Activated T-helper 2 cell treated with anti-CD3 and anti-CD28 coated beads, Interferon-gamma antibody, Interleukin-2, Interleukin-4, amounts not matched to agents 10 μg/mL and 5 μg/mL and 100 μg/mL, durations not matched to agents 14 hours and 24 hours and 36 hours (primary cell): ENCODE measurements at places on chromosomes 12 and 14. TPM values are rescaled to one million over a fixed set of nuclear protein-coding genes. Genes with fewer than 3 reads are reported as not detected.

DNA sequence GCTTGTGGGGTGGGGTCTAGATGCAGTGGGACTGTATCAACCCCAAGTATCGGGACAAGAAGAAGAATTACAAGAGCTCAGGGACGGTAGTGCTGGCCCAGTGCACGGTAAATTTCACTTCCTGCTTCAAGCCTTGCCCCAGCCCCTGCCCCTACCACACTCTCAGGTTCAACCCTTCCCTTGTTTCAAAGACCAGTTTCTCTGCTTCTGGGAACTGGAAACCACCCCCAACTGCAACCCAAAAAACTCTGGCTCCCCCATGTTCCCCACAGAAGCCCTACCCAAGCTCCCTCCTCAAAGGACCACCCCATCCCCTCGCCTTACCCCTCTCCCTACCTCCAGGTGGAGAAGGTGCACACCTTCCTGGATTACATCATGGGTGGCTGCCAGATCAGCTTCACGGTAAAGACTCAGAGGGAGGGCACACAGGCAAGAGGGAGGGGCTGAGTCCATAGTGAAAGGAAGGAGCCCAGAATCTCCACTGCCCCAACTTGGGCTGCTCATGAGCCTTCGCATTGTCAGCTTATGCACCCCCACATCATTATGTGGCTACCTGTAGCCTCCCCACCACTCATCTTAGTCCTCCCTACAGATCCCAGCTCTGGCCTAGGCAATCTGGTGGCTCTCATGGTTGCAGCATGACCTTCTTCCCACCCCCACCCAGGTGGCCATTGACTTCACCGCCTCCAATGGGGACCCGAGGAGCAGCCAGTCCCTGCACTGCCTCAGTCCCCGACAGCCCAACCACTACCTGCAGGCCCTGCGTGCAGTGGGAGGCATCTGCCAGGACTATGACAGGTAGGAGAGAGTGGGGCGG is 4.3 kb downstream of the CPNE6 start:
- DNase-seq: no peak

- DNase-seq: no peak
These were observed 249.8 kb upstream of the GARIN2 start for GRCh38 chr14:66939409-66939808.

- DNase-seq: no peak
These were observed 238.5 kb downstream of the GPHN start for GRCh38 chr14:66746316-66747006.

GRCh38 chr12:49028666-49029275 is 10.2 kb upstream of the PRKAG1 start:
- no peak for DNase-seq

DNA sequence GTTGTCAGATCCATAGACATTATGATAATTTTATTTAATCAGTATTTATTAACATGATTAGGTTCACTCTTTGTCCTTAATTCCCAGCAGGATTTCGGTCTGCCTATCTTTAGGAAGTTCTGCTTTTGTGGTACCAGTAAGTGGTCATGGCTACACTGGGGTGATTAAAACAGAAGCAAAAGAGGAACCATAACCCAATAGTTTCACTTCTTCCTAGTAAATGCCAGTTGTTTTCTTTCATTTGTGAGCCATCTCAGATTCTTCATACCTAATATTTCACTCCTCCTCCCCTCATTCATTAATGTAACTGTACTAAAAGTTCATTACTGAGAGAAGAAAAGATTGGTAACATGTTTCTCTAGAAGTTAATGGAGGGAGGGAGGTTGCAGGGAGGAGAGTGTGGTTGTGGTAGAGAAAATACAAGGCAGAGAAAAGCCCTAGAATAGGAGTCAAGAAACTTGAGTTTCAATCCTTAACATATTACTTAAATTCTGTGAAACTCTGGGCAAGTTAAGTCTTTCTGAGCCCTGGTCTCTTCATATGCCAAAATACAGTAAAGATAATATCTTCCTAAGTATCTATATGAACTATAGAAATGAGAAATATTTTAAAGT is 101.2 kb downstream of the PEBP1 start:
- no peak for DNase-seq

GRCh38 chr12:104586351-104586919 is 129.7 kb downstream of the CHST11 start:
- DNase-seq: no peak

DNA sequence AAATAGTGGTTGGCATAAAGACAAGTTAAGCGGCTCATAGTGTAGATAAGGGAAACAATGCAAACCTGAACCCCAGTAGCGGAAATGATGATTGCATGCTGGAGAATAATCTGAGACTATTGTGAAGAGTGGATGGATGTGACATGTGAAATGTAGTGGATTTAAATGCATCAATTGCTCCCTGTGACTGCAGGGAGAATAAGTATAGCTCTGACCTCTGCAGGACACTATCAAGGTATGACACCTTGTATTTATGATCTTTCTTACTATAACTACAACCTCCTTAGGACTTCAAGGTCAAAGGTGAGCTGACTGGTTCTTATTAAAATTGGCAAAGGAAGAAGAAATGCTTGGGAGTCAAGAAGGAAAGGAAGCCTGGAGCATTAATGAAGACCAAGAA is 285.6 kb downstream of the GRIN2B start:
- DNase-seq: no peak

GRCh38 chr14:64801800-64802199 is 77.9 kb downstream of the SPTB start:
- no peak for DNase-seq

DNA sequence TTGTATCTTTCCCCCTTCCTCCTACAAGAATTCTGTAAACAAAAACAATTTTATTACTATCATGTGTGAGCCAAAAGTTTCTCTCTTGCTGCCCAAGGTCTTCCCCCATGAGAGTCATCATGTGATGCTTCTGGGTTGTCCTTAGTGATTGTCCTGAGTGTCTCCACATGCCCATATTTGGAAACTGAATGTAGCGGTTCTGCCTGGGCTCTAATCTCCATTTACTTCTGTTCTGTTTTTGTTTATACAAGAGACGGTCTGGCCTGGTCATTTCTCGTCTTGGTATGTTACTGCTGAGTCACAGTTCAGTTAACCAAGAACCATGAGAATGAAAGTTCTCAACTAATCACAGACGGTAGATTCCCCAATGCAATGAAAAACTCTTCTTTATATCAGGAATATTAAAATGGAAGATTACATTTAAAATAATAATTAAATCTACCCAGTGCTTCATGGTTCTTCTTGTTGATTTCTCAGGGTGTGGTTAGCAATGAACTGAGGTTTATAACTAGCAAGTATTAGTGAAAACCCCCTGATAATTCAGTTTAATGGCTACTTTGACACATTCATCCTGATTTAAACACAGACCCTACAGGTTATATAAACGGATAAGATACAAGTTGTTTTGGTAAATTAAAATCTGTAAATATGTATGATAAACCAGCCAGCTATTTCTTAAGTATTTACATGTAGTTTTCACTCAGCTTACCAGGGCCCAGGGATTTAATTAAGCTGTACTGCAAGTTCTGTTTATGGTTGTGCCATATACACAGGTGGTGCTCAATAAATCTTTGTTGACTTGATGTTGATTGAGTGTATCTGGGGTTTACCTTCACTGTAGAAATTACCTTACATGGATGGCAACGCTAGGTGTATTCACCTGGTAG is 81.1 kb downstream of the PELI2 start:
- DNase-seq: no peak

DNA sequence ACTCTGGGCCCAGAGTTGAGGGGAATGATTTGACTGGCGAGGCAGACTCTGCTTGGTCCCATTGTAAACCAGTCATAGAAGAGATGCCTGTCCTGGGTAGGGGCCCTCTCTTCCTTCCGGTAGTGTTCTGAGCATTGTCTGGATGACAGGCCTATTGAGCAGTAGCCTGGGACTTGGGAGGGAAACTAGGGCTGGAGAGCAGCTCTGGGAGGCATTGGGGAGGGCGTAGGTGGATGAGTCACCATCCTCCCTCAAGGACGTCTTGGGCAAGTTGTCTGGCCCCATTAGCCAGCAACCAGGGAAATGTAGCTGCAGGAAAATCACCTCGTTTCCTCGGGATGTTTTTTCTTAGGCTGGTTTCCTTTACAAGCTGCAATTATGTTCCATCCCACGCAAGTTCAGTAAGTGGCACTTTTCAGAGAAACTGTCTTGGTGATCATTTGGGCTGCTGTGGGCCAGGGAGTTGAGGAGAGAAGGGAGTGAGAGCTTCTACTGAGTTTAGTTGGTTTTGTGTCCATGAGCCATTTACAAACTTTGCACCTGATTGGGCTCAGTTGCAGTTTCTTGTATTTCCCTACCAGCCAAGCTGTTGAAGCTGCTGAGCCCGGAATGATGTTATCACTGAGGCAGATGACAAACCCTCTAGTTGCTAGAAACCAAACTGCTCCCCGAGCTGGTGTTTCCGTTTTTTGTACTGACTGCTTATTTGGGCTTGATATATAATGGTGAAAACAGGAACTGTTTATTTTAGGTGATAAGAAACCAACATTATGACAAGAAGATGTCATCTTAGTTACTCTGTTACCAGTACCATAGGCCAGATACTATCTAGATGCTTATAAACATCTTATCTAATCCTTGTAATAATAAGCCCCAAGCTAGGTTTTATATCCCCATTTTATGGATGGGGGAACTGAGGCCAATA is 147.6 kb downstream of the CHST11 start:
- peak; percentile 60 for DNase-seq

- no peak for DNase-seq
These were observed 11.2 kb downstream of the TTC8 start for GRCh38 chr14:88835661-88836060.

DNA sequence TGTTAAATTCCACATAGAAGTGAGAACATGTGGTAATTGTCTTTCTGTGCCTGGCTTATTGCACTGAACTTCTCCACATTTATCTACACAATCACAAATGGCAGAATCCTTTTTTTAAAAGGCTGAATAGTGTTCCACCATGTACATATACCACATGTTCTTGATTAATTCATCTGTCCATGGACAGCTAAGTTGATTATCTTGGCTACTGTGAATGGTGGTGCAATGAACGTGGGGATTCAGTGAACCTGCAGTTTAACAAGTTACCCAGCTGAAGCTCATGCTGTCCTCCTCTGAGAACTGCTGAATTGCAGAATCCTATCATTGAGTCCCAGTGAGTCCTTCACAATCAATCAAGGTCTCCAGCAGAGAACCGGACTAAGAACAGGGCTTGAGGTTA is 74.9 kb downstream of the TBK1 start:
- DNase-seq: no peak

GRCh38 chr12:41100572-41100971 is 87.5 kb upstream of the PDZRN4 start:
- DNase-seq: no peak

GRCh38 chr12:14612250-14612649 is 44.6 kb upstream of the PLBD1 start:
- DNase-seq: no peak

GRCh38 chr12:5758347-5758746 is 186.7 kb downstream of the ANO2 start:
- no peak for DNase-seq

DNA sequence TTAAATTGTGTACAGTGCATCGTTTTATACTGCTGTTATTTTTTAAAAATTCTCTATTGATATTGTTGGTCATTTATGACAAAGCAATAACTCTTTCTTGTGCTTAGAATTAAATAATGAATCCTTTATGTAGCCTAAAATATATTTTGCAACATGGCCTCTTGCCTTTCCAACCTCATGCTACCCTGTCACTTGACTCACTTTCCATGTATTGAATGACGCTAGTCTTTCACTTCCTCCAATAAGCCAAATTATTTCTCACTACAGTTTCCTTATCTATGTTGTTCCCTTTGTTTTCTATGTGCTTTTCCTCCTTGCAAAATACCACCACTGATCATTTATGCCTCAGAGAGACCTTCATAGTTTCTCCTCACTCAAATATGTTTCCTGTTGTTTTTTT is 16.3 kb upstream of the EPYC start:
- no peak for DNase-seq

ASPG gene
- total RNA-seq: not detected in 2 replicates

GLT1D1 gene
- 3.2 and 3.8 TPM in 2 replicates for total RNA-seq

ADAM21 gene
- total RNA-seq: not detected in 2 replicates

MYL2 gene
- not detected in 2 replicates for total RNA-seq

MANSC4 gene
- total RNA-seq: not detected in 2 replicates

CCDC184 gene
- total RNA-seq: 0.34 and 0.64 TPM in 2 replicates

PTPRB gene
- not detected in 2 replicates for total RNA-seq

PUS1 gene
- total RNA-seq: 71.2 and 79.2 TPM in 2 replicates
